ENCODE measurements at places on chromosomes 16 and 17. TPM values are rescaled to one million over a fixed set of nuclear protein-coding genes. Genes with fewer than 3 reads are reported as not detected.

- no peak for DNase-seq
Observed at GRCh38 chr17:69075823-69076222, 15.1 kb upstream of the ABCA9 start.

- DNase-seq: no peak
Observed at GRCh38 chr17:78007647-78008046, 49.1 kb downstream of the TNRC6C start.

DNA sequence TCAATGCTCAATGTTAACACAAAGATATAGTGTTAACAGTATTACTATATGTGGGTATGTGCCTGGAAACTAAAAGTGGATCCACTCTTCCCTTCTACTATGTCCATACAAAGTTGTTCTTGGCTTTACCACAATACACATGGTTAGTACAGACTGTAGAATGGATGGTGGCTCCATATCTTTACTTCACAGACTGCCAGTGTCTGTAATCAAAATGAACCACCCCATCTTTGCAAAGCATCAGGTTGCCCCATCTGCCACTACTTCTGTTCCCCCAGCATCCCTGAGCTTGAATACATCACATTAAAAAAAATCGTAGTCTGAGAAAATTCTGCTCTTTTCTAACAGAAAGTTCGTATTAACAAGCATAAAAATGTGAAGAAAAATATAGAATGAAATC lies 30.0 kb downstream of the USP32 start:
- no peak for DNase-seq

DNA sequence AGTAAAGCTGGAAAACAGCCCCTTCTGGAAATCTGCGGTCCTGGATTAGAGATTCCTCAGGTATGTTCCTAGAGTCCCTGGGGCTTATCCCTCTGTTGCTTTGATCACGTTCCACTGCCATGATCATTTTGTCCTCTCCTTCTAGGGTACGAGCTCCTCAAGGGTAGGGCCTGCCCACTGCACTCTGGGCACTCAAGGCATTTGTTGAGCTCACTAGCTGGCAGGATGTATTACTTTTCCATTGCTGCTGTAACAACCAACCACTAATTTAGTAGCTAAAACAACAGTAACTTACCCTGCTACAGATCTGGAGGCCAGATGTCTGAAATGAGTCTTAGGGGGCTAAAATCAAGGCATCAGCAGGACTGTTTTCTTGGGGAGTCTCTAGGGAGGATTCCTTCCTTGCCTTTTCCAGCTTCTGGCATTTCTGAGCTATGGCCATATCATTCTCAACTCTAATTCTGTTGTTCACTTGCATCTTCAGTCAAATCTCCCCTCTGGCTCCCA lies 65.7 kb downstream of the ARSG start:
- no peak for DNase-seq

GRCh38 chr17:83173914-83174361 lies 94.5 kb downstream of the METRNL start:
- DNase-seq: no peak

DNA sequence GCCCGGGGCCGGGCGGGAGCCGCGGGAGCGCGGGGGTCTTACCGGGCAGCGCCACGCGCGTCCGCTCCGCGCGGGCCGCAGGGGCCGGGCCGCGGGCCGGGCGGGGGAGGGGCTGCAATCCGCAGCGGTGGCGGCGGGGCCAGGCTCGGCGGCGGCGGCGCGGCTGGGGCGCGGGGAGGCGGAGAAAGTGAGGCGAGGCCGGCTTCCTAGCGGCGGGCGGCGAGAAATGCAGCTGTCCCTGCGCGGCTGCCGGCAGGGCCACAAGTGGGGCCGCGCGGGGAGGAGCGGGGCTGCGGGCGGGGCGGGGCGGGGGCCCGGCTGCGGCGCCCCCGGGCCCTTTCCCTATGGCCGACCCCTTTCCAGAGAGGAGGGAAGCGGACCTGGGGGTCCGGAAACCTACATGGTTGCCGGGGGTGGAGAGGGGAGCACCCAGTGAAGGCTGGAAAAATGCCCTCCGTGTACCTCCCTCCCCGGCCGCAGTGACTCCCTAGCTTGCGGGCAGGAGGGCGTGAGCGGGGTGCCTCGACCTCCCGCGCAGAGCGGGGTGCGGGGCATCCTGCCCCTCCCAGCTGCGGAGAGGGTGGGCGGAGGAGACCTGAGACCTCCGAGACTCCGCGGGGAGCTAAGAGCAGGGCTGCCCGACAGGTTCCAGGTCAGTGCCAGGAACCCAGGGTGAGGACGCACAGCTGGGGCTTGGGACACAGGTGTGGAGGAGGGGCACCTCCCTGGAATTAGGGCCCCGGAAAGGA lies at the start of gene CUEDC1:
TSS of gene CUEDC1 (minus strand) at position 230 of the 749 bp plus-strand sequence. CDS start 69,848 bp downstream, outside the sequence.
- peak; percentile 62 for DNase-seq

GRCh38 chr16:10920726-10921427 lies 21.4 kb downstream of the DEXI start:
- no peak for DNase-seq

GRCh38 chr17:45336390-45337182 lies 19.8 kb upstream of the MAP3K14 start:
- DNase-seq: peak; percentile 10

DNA sequence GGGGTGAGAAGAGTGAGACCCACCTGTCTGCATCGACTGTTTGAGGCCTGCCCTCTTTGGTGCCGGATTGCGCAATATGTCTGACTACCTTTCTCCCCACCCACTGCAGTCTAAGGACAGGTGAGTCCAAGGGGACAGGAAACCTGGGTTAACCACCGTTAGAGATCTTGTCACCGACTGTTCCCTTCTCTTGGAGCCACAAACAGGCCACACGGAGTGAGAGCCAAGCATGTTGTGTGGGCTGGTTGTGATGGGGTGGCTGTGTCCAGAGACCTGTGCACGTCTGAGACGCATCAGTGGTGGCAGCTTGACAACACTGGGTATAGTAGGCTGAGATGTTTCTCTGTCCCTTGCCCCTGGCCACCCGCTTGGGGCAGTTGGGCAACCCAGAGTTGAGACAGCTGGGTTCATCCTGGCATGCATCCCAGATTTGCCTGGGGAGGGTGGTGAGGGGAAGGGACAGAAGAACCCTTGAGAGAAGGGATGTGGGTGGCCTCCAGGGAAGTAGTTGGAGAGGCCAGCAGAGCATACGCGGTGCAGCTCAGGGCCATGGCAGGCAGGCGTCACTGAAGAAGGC lies 21.4 kb downstream of the MPRIP start:
- no peak for DNase-seq

DNA sequence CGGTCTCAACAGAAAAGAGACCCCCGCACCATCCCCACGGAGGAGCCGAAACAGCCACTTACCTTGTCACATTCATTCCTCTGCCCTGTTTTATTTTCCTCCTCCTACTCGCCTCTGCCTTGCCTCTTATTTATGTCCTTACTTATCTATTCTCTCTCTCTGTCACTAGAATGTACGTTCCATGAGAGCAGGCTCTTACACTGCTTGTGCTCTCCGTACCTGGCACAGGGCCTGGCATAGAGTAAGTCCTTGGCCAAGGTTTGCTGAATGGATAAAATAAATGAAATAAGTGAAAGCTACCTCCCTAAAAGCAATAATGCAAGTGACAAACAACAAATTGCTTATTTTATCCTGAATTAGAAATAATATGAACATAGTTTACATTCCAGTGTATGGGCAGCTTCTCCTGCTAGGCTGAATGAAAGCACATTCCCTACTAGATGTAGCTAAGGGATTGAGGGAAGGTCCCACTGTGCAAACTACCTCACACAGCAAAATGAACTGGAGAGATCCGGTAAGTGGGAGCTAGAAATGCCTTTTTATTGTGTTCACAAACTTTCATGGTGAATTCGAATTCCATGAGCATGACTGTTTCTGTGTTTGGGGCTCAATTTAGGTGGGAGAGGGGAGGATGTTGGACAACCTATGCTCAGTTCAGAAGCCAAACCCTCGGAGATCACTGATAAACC lies 173.1 kb downstream of the PARN start:
- DNase-seq: no peak

DNA sequence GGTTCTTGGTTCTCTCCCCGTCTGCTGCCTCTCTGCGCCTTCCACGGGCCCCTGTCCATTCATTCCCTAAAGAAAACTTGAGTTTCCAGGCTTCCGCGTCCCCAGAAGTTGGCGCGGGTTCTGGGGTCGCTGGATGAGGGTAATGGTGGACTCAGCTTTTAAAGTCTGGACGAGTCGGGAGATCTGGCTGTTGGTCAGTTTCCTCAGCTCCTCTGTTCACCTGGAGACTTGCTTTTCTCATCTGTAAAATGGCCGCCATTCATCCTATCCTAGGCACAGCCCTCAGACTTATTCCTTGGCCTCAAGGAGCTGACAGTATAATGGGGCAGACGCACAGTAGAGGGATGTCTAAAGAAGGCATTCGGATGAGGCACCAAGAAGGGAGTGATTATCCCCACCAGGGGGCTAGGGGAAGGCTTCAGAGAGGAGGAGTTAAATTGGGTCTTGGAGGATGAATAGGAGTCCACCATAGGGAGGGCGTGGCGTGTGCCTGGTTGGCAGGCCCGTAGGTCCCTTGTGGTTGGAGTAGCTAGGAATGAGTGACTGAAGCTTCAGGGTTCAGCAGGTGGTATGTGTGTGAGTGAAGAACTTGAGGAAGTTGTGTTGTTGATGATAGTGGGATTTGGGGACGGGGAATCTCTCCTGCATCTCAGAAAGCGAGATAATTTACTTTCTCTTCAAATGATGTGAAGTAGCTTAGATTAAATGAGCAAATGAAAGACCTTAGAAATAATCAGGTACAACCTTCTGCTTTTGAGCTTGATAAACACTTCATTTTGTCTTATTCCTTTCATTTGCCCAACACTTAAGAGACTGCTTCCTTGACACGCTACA lies 652 bp downstream of the VPS35L start:
- peak; percentile 19 for DNase-seq

DNA sequence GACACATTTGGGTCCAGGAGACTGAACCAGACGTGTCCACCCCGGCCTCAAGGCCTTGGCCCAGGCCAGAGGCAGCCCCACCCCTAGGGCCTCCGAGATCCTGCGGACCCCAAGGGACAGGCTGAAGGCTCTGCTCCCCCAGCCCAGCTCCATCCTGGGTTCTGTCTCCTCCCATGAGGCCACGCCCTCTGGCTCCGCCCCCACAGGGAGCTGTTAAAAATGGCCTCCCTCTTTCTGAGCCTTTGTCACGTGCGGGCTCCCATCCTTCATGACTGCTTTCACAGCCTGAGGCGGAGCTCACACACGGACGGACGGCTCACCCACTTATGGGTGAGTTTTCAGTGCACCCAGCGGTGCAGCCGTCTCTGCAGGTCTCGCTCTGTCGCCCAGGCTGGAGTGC lies 6.5 kb upstream of the CACNA1H start:
- DNase-seq: no peak

Gene KRT24
- total RNA-seq: not detected

DNA sequence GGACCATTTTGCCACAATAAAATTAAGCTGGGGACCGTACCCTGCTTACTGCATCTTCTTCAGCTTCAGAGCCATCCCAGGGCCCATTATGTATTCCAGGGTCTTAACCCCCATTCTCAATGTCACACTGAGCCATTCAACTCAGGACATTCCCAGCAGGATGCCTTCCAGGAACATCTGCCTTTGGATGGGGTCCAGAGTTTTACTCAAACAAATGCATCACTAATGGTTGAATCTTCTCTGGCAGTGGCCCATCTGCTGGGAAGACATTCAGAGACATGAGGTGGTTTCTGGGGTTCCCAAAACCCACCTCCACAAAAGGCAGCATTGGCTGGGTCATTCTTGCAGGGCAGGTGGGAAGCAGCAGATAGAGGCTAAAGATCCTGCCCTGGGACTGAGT lies 3.4 kb upstream of the SEC14L5 start:
- DNase-seq: no peak

GRCh38 chr16:69217433-69217832 lies 30.5 kb downstream of the SNTB2 start:
- DNase-seq: no peak

GRCh38 chr16:86214326-86215232 lies 295.7 kb upstream of the FOXF1 start:
- DNase-seq: no peak

- no peak for DNase-seq
Observed at GRCh38 chr16:21161211-21161610, 2.7 kb downstream of the LDAF1 start.

GRCh38 chr17:8896087-8896486 lies 28.6 kb upstream of the PIK3R6 start:
- DNase-seq: no peak

Data from activated B cell treated with CpG ODN at 0.5 μM for 24 hours (primary cell).